GM23248 (cell line): ENCODE measurements at places on chromosomes 6 and 20. TPM values are rescaled to one million over a fixed set of nuclear protein-coding genes. Genes with fewer than 3 reads are reported as not detected.

The KCNK16 gene
- polyA plus RNA-seq: not detected in 2 replicates

The KHDC1L gene
- polyA plus RNA-seq: not detected in 2 replicates

The SLC17A1 gene
- polyA plus RNA-seq: not detected in 2 replicates

The TULP1 gene
- polyA plus RNA-seq: not detected in 2 replicates

The FLOT1 gene
- 162 and 171 TPM in 2 replicates for polyA plus RNA-seq

The SRSF12 gene
- 0.59 and 0.60 TPM in 2 replicates for polyA plus RNA-seq

The CRIP3 gene
- polyA plus RNA-seq: 0.39 TPM in 1 of 2 replicates, not detected in the other

The PRSS16 gene
- polyA plus RNA-seq: 0.20 TPM in 1 of 2 replicates, not detected in the other

The METTL24 gene
- not detected in 2 replicates for polyA plus RNA-seq

The CNBD2 gene
- 0.28 and 1.7 TPM in 2 replicates for polyA plus RNA-seq

The OSTM1 gene
- polyA plus RNA-seq: 29.3 and 31.3 TPM in 2 replicates

The CFAP206 gene
- polyA plus RNA-seq: 0.14 TPM in 1 of 2 replicates, not detected in the other

The DNMT3B gene
- 0.81 and 0.85 TPM in 2 replicates for polyA plus RNA-seq

The SAMD3 gene
- polyA plus RNA-seq: 0.73 and 1.2 TPM in 2 replicates

The EPHA7 gene
- polyA plus RNA-seq: not detected in 2 replicates

GRCh38 chr20:48169650-48170225 lies 384.5 kb upstream of the SULF2 start:
- no peak for DNase-seq

DNA sequence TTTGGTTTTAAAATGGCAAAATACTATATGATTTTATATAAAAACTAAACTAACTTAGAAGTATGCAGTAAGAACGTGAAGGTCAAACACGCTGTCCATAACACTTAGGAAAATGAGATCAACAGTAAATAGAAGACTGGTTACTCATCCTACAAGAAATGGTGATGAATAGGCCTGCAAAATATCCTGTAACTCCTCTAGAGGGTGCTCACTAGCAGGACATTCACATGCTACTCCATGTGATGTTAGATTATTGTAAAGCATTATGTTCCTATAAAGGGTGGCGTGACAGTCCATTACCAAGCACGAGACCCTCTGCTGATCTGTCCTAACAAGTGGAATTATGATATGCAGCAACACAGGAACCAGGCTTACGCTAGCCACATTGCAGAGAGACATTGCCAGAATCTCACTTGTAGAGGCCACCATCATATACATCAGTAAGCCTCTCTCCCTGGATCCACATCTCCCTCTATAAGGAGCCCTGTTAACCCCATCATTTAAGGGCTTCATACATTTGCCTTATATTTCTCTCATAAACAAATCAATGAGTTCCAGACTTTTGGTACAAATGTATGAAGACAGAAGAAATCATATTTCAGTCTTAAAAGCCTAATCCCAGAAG lies 18.0 kb upstream of the DEFB129 start:
- peak; percentile 83 for DNase-seq

GRCh38 chr6:131575834-131576478 lies 2.9 kb downstream of the ARG1 start:
- DNase-seq: no peak

GRCh38 chr6:133683606-133684005 lies 205.3 kb upstream of the TCF21 start:
- DNase-seq: no peak

GRCh38 chr20:21053002-21053762 lies 53.0 kb downstream of the LINC00237 start:
- DNase-seq: no peak

GRCh38 chr20:3430376-3431069 lies 23.1 kb upstream of the DNAAF9 start:
- no peak for DNase-seq

- DNase-seq: no peak
Observed at GRCh38 chr20:11166712-11167111, 492.9 kb upstream of the JAG1 start.

DNA sequence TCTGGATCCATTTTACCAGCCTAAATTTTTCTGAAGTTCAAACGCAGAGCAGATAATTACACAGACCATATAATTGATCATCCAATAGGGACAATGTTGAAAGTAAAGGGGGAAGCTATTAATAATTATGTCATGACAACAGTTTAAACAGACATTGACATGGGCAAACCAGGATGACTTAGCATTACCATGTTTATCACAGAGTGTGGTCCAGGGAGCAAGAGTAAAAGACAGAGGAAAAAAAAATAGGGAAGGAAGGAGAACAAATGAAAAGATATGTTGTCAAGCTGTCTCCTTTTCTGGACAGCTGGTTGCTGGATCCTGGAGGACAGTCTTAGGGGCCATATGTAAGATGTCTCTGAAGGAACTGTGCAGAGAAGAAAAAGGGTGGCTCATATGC lies 69.4 kb upstream of the FBXL4 start:
- no peak for DNase-seq

DNA sequence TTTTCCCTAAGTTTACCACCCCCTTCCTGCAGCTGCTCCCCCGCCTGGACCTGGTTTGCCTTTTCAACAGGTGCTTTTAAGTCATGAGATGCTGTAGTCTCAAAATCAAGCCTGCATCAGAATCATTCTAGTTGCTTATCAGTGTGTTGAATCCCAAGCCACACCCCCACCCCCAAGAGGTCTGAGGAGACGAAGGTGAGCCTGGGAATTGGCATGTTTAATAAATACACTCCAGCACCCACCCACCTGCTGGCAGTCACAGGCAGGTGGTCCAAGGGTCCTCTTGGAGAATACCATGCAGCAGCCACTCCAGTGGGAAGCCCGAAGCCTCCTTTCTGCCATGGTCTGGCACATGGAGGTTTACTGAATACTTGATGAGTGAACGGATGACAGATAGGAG lies 1.1 kb upstream of the ADIG start:
- no peak for DNase-seq

- DNase-seq: peak; percentile 61
Observed at GRCh38 chr6:8113131-8113654, 10.8 kb upstream of the EEF1E1 start.

DNA sequence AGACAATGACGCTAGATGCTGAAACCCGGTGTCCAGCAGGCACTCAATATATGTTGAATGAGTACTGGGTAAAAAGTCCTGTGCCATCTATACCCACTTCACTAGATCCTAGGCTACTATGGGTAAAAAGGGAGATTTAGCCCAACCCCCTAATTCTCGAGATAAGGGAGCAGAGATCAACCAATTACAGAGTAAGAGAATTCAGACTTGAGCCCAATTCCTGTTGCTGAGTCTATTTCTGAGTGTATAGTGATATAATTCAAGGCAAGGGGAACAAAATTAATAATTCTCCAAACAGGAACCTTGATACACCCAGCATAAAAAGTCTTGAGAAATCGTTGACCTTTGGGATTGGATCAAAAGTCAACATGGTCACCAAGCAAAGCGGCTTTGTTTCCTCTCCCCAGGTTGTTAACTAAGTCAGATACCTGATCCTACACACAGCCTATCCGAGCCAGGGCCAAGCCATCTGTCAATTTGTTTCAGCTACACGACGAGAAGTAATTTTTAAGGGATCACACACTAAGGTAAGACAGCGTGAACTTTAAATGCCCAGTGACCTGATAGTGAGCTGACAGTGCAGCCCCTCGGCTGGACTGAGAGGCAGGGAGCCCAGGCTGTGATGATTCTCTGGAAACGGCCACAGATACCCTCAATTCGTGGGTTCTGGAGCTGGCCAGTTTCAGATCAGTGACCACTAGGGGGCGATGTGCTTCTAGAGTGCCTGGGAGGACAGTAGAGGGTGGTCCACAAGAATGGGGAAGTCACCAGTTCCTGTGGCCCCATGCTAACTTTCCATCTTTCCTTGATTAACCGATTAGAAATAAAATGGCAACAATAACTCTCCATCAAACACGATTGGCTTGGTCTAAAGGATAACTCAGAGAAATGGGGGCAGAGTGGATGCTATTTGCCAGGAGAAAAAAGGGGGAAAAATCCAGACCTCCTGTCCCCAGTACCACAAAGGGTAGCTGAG lies 46.2 kb downstream of the SLC22A23 start:
- DNase-seq: peak; percentile 71

DNA sequence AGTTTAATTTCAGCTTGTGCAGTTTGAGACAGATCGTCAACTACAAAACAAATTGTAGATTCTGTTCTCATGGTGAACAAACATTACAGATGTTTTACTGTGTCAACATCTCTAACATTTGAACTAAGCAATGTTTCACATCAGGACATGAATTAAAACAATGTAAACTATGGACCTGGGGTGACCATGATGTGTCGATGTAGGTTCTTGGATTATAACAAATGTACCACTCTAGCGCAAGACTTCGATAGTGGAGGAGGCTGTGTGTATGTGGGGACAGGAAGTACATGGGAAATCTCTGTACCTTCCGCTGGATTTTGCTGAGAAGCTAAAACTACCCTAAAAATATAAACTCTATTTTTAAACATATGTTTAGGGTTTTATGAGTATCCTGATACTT lies 17.1 kb downstream of the HIVEP2 start:
- DNase-seq: no peak

- DNase-seq: peak; percentile 41
Observed at GRCh38 chr6:147283460-147283859, 79.2 kb downstream of the STXBP5 start.

- DNase-seq: no peak
Observed at GRCh38 chr6:15380351-15380750, 134.5 kb downstream of the JARID2 start.

DNA sequence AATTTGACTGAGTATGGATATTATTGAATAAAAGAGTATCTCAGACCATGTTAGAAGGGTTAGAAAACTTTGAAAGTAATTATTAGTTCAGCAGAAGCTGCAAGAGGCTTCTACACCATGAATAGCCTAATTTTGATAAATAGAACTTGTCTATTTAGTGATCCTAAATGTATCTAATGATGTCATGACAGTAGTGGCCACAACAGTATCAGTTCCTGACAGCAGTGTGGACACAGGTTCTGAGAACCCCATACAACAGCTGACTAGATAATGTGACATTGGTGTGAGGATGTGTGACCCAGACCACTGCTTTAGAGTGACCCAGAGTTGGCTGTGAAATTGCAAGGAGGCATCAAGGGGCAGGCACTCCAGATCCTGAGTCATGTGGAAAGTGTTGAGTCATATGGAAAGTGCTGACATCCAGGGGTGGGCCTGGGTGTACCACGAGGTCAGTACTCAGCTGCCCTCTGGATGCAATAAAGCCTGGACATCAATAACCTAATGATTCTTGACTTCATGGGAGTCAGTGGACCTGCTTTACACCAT lies 754.7 kb downstream of the DHX35 start:
- DNase-seq: peak; percentile 53

DNA sequence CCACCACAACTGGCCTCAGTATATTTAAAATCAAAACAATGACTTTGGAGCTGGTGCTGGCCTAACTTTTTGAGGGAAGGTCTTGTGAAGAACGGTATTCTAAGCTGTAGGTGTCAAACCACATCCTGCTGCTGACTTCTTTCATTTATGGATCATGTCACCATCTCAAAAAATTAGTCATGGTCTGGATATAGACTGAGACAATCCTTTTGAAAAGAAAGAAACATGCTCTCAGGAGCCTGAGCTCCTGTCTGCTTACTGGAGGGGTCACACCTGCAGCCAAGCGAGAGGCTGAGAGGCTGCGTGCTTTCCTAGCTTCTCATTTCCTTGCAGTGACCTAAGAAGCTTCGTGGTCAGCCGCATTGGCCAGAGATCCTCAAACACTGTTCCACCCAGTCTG lies 55.2 kb downstream of the TIAM2 start:
- DNase-seq: no peak

DNA sequence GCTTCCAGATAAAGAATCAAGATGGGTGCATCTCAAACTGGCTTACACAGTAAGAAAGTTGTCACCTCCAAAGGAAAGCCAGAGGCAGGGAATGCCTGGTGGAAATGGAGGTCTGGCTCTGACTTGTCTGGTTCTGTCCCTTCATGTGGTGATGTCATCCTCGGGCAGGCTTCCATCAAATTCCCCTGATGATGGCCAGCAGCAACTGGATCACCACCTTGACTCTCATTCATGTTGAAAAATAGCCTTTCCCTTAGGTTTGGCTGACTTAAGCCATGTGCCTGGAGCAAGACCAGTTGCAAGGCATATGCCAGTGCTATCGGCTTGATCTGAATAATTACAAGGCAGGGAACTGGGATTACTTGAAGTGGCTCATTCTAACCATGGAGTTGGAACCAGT lies 28.8 kb downstream of the IMPG1 start:
- no peak for DNase-seq
